Activated CD4-positive, alpha-beta T cell treated with anti-CD3 and anti-CD28 coated beads, Interleukin-2, amount 10 ng/mL, durations not matched to agents 7 days and 5 days (primary cell): ENCODE measurements at places on chromosomes 6 and 20. TPM values are rescaled to one million over a fixed set of nuclear protein-coding genes. Genes with fewer than 3 reads are reported as not detected.

DNA sequence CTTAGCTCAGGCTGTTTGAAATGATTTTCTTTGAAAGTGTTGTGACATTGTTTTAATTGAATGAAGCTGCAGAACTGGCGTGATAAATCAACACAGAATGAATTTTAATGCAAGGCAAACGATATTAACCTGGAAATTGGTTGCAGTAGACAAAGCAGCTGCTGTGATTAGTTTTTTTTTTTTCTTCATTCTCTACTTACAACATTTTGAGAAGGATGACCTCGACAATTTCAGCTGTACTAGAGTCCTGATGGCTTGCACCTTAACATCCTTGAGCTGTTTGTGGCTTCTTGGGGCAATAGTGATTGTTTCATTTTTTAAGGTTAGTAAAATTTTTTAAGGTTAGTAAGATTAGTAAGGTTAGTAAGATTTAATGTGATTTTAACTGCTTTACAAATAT, 54.2 kb downstream of the QKI start:
- no peak for DNase-seq

The ADGRF5 gene
- total RNA-seq, result not detected

The SIGLEC1 gene
- not detected for total RNA-seq

GRCh38 chr6:137313928-137314855, 95.0 kb upstream of the IFNGR1 start:
- DNase-seq, result peak; percentile 75

GRCh38 chr6:100347901-100348550, 116.7 kb downstream of the SIM1 start:
- no peak for DNase-seq

- DNase-seq, result no peak
Measured at GRCh38 chr20:33019465-33020277, 11.8 kb upstream of the BPIFB6 start.

DNA sequence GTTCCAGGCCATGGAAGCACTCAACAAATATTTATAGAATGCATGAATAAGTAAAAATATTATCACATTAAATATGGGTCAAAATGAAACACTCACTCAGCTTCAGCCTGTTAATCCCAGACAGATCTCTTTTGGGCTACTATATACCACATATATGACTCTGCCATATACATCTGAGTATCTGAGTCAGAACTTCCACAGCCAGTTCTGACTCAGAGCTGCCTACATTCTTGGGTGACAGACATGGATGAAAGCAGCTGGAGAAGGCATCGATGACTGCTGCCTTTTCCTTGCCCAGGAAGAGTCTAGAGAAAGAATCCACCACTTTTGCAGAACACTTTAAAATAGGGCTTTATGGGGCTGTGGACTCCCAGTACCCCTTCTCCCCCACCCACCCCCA, 11.5 kb upstream of the PDYN start:
- DNase-seq, result no peak

GRCh38 chr6:16472349-16473069, 234.1 kb downstream of the GMPR start:
- DNase-seq, result no peak

The C20orf144 gene
- total RNA-seq, result 0.15 TPM
